Pericardium fibroblast (primary cell): ENCODE measurements at places on chromosomes 13 and 19. TPM values are rescaled to one million over a fixed set of nuclear protein-coding genes. Genes with fewer than 3 reads are reported as not detected.

ZNF625 gene
- 0.26 and 5.8 TPM in 2 replicates for total RNA-seq

ATP5F1D gene
- 86.9 and 99.1 TPM in 2 replicates for total RNA-seq

SLC25A41 gene
- not detected in 2 replicates for total RNA-seq

PALM3 gene
- not detected in 2 replicates for total RNA-seq

ZSCAN4 gene
- total RNA-seq: not detected in 2 replicates

NCAN gene
- total RNA-seq: not detected in 2 replicates

PLK5 gene
- total RNA-seq: not detected in 2 replicates
